Kidney tubule cell (primary cell): ENCODE measurements at places on chromosomes 5 and 9.

DNA sequence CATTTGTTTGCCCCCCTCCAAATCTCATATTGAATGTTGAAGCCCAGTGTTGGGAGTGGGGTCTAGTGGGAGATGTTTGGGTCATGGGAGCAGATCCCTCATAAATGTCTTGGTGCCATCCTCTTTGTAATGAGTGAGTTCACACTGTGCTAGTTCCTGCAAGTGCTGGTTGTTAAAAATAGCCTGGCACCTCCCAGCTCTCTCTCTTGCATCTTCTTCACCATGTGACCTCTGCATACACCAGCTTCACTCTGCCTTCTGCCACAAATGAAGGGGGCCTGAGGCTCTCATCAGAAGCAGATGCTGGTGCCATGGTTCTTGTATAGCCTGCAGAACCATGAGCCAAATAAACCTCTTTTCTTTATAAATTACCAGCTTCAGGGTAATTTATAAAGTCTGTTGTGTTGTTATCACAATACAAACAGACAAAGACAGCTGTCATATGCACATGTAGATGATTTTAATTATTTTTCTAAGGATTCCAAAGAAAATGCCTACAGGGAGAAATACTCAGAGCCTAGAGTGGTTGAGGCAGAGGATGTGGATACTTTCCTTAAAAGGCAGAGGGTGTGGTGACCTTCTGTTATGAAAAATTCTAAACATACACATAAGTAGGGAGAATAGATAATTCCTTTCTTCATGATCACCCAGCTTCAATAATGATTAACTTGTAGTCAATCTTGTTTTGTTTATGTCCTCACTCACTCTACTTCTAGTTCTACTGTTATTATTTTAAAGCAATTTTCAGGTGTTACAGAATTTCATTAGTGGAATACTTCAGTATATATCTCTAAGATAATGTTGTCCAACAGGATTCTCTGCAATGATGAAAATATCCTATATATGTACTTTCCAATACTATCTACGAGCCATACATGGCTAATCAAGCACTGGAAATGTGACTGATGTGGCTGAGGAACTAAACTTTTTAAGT is 75.1 kb upstream of the RANBP6 start:
- DNase-seq = peak; percentile 35

DNA sequence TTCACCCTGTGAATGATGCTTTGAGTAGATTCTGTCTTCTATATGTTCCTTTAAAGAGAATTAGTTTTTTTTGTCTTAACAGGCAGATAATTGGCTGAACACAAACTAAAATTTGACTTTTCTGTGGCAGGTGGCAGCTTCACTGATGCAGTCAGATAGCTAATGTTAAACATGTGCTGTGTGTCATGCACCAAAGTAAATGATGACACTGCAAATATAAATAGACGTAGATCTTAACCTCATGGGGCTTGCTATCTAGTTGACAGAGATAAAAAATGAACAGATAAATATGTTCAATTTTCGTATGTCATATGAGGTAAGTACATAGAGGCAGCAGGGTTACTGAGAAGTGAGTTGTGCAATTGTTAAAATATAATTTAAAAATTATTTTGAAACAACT is 82.7 kb downstream of the PARP8 start:
- no peak for DNase-seq

DNA sequence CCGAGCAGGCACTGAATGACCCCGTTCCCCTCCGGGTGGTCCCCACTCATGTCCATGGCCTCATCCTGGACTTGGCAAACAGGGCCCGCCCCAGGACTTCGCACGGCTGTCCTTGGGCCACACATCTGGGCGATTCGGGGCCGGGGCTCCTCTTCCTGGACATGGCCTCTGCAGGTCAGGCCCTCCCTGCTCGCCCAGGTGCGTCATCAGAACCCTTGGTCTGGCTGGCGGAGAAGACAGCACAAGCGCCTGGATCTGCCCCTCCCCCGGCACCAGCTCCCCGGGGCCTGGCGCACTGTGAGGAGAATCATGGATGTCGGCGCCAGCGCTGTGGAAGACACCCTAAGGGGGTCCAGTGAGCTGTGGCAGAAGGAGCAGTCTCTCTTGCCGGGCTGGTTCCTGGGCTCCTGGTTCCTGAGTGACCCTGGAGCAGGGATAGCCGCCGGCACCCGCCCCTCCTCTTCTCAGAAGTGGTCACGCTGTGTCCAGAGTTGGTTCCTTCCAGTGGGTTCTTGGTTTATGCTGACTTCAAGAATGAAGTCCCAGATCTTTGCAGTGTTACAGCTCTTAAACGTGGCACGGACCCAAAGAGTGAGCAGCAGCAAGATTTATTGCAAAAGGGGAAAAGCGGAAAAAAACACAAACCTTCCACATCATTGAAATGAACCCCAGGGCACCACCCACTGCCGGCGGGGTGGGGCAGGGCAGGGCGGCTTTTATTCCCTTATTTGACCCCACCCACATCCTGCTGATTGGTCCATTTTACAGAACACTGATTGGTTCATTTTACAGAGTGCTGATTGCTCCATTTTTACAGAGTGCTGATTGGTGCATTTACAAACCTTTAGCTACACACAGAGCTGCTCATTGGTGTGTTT is 25.9 kb upstream of the SLC12A7 start:
- peak; percentile 33 for DNase-seq

- DNase-seq = no peak
Measured at GRCh38 chr9:28318515-28318914, 745.2 kb upstream of the C9orf72 start.

DNA sequence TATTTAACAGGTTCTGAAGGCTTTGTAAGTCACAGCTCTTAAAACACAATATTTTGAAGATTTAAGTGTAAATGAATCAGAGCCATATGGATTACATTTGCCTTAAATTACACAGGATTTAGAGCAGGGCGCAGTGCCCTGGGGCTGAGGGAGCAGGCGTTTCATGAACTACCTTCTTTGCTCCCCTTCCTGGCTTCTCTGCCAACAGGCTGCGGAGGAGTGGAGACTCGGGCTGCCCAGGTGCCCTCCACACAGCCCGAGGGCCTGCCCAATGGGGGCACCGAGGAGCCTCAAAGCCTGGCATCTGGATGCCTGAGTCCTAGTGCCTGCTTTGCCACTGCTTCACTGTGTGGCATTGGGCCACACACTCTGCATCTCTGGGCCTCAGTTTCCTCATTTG is 90.6 kb upstream of the HAND1 start:
- DNase-seq = no peak

GRCh38 chr9:92425474-92425873 is 1.2 kb upstream of the OMD start:
- no peak for DNase-seq

GRCh38 chr5:115335301-115335700 is 38.8 kb upstream of the CCDC112 start:
- DNase-seq = no peak

GRCh38 chr5:130724658-130725057 is 440.4 kb downstream of the HINT1 start:
- no peak for DNase-seq

DNA sequence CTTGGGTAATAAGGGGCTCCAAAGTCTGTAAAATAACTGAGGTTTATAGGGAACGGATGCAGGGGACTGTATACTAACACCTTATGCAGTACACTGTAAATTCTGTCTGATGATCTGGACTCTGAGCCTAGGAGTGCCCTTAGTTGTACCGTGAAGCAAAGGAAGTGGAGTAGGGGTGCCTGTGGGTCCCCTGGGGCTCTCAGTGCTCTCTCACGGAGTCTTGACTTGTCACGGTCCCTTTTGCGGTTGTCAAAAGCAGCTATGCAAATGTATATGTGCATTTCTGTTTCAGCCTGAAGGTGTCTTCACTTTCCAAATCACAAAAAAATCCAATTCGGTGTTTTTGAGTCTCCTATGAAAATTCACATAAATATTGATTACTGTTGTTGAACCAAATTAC is 17.8 kb downstream of the DMRT1 start:
- DNase-seq = no peak

GRCh38 chr5:84779186-84779585 is 394.5 kb upstream of the EDIL3 start:
- no peak for DNase-seq

DNA sequence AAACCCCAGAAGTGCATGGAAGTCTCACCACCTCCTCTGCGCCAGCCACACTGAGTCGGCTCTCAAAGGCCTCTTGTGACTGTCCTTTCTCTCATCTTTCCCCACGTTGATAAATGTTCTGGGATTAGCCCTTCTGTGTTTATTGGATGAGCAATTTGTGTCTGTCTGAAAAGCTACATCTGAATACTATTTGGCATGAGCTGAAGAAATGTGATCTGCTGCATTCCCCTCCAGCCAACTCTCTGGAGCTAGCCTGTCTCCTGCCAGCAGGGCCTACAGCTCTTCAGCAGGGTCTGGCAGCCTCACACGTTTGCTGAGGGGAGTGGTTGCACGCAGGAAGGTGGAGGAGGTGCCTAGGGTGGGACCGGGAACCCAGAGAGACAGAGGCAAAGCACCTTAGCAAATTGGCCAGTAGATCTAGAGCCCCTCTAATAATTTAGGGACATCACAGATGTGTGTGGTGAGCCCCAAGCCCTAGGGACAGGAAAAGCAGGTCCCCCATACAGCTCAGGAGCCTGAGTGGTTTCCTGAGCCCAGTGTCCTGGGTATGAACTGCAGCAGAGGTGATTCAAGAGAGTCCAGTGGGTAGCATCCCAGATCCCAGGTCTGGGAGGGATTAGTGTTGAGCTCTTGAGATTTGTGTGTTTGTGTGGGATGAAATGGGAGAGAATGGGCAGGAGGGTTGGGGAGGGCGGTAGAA is 20.5 kb upstream of the B4GALT1 start:
- DNase-seq = no peak

DNA sequence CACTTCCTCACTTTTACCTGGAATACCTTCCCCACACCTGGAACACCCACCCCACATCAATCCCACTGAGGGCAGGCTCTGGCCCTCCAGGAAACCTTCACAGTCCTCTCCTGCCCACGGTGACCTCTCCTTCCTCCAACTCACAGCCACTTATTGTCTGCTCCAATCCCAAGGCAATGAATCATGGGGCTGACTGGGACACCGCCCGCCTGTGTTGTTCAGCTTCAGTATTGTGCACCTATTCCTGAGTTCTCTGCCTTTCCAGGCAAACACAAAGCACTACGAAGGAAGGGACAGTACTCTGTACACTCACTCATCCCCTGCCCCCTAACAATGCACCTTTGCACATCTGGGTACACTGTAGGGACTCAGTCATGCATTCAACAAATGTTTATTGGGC is 7.3 kb downstream of the PCDH1 start:
- DNase-seq = peak; percentile 68

- DNase-seq = no peak
Measured at GRCh38 chr5:131774652-131775367, 22.0 kb downstream of the FNIP1 start.

DNA sequence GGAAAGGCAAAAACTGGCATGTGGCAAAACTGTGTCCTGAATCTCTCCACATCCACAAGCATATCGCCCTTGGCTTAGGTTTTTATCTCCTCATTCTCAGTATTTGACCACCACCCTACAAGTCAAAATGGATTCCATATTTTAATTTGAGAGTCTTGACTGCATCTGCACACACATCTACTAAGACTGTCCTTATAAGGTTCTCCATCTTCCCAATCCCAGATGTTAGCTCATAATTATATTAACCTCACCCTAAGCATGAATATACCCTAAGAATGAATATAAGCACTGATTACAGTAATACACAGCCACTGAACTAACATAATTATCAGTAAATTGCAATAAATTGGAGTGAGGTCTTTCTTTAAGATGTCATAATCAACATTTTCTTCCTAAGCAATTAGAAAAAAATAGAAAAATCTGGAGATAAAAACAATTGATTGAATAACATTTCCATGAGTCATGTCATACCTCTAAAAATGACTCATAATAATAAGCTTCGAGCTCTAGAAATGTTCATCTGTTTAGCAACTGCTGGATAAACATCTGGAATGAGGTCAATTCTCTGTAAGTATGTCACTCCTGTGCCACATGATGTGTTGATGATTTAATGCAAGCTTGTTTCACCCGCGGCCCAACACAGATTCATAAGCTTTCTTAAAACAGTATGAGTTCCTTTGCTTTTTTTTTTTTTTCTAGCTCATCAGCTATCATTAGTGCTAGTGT is 39.9 kb upstream of the PAM start:
- peak; percentile 79 for DNase-seq

DNA sequence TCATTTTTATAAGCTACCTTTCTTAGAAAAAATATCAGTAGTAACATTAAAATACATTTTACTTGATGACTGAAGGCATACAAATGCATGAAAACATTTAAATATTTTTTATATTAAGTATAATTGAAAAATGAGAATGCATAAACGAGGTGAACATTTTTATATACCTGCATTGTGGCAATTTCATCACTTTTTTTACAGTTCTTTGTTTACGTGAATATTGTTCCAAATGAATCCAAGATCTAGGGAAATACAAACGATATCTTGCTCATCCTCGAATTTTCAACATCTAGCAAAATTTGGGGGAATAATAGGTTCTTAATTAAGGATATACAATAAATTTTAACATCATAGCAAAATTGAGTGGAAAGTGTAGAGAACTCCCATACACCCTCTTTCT is 45.5 kb upstream of the ALDH1A1 start:
- no peak for DNase-seq
